ENCODE measurements at places on chromosomes 4 and X.

DNA sequence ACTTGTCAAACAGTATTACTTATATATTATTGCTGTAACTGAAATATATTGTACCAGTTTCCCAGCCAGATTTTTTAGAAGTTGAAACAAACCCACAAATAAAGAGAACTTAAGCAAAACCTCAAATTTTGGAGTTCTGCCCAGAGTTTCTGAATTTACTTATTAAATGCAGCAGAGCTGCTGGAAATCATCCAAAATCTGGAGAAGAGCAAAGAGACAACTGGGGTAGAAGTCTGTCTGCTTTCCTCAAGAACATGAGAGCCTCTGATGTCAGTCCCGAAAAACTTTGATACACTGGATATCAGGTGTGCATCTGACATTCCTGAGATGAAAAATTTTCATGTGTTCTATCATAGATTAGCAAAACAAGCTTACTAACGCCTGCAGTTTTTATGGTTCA is 325.9 kb downstream of the NR3C2 start:
- DNase-seq, result no peak

GRCh38 chr4:129966175-129966574 is 870.2 kb downstream of the C4orf33 start:
- DNase-seq, result no peak

- DNase-seq, result peak; percentile 44
Observed at GRCh38 chrX:21479695-21480270, 105.6 kb downstream of the CNKSR2 start.

- no peak for DNase-seq
Observed at GRCh38 chr4:23923840-23924239, 34.0 kb upstream of the PPARGC1A start.

DNA sequence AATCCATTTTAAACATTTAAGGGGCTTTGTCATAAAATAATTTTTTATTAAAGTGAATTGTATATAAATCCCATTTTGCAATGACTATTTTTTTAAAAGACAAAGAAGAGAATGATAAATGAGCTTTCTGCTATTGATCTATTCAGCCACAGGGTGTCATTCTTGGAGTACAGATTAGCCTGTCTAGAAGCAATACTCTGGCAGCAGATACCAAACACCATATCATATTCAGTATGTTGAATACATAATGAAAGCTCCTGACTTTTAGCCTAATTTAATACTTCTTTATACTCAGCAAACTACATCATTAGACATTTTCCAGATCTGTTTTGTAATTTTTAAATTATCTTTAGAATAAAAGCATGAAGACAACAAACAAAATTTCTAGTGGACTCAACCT is 496.3 kb downstream of the PDGFC start:
- peak; percentile 75 for DNase-seq

GRCh38 chrX:74890676-74891430 is 34.4 kb downstream of the NEXMIF start:
- no peak for DNase-seq
